ENCODE measurements at places on chromosomes 7 and 10.

GRCh38 chr10:110214371-110214826 lies 7.0 kb downstream of the MXI1 start:
- peak; percentile 57 for DNase-seq

GRCh38 chr7:57198801-57199200 lies 66.6 kb upstream of the ZNF479 start:
- no peak for DNase-seq

- DNase-seq, result no peak
Measured at GRCh38 chr10:1788401-1788800, 51.1 kb upstream of the ADARB2 start.

- DNase-seq, result no peak
Measured at GRCh38 chr10:16789261-16789660, 28.0 kb downstream of the RSU1 start.

DNA sequence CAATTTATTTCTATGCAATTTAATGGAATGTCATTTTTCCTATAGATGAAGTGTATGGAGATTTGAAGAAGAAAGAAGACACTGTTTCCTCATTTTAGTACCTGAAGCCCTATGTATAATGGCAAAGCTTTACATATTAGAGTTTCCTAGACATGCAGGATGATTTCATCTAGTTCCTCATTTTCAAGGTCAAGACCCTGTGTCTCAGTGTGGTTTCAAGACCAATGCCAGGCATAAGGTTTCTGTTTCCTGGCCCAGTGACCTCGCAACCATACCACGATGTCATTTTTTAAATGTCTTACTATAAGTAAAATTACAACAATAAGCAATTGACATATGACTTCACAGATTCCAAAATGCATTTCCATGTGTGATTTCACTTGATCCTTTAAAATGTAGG lies 336.5 kb upstream of the PRKCQ start:
- no peak for DNase-seq

DNA sequence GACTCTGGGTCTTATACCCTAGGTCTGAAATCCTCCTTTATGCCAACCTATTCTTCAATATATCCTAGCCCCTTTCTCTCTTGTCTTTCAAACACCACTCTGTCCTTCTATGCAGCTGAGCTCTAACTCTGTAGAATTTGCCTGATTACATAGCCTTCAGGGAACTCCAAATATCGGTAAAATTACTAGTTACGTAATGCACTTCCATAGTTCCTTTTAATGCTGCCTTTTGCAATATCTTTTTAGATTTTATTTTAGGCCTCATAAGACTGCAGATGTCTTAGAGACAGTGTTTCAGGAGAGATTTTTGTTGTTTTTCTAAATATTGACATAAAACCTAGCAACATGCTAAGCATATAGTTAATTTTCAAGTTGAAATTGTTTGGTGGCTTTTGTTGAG lies 924.8 kb downstream of the CNTNAP2 start:
- no peak for DNase-seq

DNA sequence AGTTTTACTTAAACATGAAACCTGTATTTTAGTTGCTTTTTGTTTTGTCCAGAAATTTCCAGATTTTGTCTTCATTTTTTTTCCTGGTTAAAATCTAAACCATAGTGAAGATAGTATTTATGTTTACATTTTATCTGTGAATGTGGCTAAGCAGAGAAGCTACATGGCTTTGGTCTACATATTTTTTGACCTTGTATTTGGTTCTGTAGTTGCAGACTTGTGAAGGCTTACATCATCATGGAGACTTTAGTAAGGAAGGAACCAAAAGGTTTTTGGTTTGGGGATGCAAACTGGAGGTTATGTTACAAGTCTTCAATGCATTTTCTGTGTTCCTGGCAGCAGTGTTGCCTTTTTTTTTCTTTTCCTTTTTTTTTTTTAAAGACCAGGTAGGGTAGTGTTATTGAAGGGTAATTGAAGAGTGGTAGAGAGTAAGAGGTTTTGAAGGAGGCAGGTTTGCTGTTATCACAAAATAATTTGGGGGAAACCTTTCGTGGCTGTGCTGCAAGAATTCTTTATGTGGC lies 30.9 kb upstream of the VDAC2 start:
- DNase-seq, result no peak

DNA sequence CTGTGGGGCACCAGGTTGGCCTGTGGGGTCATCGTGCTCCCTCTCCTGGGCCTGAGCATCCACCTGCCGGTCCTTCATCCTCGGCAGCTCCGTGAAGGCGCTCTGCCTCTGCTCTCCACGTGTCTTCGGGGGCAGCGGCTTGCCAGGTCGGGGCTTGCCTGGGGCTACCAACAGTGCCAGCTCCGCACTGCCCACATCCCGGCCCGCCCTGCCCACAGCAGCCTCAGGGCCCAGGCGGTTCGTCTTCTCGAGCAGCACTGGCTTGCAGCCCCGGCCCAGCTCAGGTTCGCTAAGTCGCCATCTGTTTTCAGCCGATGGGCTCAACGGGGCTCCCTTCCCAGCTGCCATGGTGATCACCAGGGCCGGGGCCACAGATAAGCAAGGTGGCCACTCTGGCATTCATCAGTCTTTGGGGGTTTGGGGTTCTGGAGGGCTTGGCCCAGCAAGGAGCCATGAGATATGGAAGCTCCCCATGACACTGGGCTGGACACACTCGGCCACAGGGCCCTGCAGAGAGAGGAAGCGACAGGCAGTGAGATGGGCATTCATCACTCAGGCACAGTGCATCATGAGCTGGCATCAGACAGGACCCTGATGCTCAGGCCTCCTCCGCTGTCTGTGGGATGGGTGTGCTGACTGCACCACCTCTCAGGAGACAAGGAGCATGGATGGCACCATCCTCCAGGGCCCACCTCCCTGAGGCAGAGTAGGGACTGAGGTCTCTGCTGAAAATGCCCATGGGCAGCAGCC lies 15.5 kb downstream of the ZNF488 start:
- DNase-seq, result no peak

- no peak for DNase-seq
Measured at GRCh38 chr7:47358944-47359588, 222.8 kb downstream of the TNS3 start.

- no peak for DNase-seq
Measured at GRCh38 chr7:143202161-143202560, 18.9 kb downstream of the TAS2R39 start.

- DNase-seq, result peak; percentile 39
Measured at GRCh38 chr10:96370584-96371157, 11.9 kb upstream of the OPALIN start.

DNA sequence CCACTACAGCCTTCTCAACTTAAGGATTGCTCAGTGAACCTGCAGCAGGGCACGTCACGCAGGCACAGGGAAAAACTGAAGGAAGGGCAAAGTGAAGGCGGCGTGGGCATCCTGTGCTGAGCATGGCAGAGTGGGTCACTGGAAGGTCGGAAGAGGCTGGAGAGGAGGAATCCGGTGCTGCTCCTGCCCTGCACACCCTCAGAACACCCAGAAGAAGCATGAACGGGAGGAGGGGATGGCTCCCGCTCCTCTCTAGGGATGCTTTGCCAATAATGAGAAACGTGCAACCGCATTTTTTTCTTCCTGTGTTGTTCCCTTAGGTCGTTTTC lies 175.1 kb downstream of the TNS3 start:
- DNase-seq, result no peak

- DNase-seq, result no peak
Measured at GRCh38 chr10:110522365-110522988, 24.8 kb downstream of the DUSP5 start.

- no peak for DNase-seq
Measured at GRCh38 chr7:122384528-122384927, 80.0 kb upstream of the FEZF1 start.

GRCh38 chr10:7551950-7552716 lies 114.6 kb downstream of the ITIH5 start:
- DNase-seq, result no peak

DNA sequence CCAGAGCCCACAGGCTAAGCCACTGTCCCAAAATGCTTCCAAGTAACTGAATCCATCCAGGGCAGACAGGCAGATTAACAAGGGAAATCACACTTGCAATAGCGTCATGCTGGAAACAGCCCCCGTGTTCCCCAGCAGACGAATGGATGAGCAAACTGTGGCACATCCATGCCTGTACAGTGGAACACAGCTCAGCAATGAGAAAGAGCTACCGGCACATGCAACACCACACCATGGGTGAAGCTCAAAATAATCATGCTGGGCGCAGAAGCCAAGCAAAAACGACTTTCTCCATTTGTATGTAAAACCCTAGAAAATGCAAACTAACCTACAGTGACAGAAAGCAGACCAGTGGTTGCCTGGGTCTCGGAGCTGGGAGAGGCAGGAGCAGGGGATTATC lies 153.1 kb downstream of the SLIT1 start:
- no peak for DNase-seq

DNA sequence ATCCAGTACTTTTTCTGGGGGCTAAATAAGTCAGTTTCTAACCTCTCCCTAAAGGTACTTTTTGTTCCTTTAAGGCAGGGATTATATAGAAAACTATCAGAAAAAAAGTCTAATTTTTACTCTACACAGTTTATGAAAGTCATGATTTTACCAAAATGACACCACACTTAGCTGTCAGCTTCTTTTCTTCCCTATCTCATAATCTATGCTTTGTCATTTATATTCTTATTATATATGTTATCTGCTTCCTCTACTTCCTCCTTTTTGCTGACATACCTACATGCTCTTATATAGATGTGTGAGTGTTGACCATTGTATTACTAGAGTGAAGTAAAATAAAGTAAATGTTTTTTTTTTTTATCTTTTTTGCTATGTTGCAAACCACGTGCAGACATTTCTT lies 203.9 kb upstream of the CHRM2 start:
- no peak for DNase-seq

- DNase-seq, result no peak
Measured at GRCh38 chr10:125024497-125025234, 82.7 kb downstream of the ZRANB1 start.

DNA sequence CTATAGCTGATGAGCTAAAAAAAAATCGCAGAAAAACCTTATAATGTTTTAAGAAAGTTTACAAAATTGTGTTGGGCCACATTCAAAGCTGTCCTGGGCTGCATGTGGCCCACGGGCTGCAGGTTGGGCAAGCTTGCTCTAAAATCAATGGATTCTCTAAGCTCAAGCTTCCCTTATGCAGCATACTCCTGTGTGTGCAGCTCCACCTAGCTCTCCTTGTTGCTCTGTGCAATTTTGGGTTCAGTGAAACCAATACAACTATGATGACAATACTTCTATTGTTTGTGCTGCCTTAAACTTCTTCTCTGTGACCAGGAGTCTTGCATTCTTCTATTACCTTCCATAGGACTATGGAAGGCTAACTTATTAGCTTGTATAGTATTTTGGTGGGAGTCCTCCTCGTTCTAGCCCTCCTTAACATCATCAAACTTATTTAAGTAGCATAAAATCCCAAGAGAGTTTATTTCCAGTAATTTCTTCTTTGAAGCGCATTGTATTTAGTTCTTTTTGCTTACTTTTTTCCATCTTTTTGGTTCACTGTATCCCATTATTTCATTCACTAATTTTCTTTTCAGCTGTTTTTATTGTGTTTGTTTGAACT lies 170.9 kb upstream of the SMIM30 start:
- peak; percentile 4 for DNase-seq

DNA sequence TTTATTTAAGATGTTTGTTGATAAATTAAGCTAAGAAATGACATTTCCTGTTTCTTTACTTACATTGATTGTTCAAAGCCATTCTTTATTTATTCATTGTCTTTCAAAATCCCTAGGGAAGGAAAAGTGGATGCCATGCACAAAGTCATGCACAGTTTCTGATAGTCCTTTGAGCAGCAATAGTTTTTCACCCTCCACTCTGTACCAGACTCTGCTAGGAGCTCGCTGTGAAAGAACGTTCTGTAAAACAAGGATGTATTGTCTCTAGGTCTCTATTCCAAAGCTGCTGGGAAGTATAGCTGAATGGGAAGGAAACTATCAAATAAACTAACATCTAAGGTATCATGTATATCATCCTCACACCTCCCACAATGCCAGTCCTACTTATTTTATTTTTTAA lies 7.8 kb upstream of the NOC3L start:
- DNase-seq, result peak; percentile 18

- no peak for DNase-seq
Measured at GRCh38 chr7:148162808-148163207, 427.8 kb upstream of the C7orf33 start.

- DNase-seq, result no peak
Measured at GRCh38 chr10:34297541-34298345, 517.4 kb downstream of the PARD3 start.

- DNase-seq, result no peak
Measured at GRCh38 chr10:119166564-119166963, 1.1 kb upstream of the SFXN4 start.

GRCh38 chr10:34628174-34628796 lies 186.8 kb downstream of the PARD3 start:
- no peak for DNase-seq

GRCh38 chr10:73891540-73891939 lies 17.2 kb upstream of the CAMK2G start:
- DNase-seq, result no peak

- DNase-seq, result peak; percentile 67
Measured at GRCh38 chr10:15209827-15210509, 41.5 kb upstream of the NMT2 start.

DNA sequence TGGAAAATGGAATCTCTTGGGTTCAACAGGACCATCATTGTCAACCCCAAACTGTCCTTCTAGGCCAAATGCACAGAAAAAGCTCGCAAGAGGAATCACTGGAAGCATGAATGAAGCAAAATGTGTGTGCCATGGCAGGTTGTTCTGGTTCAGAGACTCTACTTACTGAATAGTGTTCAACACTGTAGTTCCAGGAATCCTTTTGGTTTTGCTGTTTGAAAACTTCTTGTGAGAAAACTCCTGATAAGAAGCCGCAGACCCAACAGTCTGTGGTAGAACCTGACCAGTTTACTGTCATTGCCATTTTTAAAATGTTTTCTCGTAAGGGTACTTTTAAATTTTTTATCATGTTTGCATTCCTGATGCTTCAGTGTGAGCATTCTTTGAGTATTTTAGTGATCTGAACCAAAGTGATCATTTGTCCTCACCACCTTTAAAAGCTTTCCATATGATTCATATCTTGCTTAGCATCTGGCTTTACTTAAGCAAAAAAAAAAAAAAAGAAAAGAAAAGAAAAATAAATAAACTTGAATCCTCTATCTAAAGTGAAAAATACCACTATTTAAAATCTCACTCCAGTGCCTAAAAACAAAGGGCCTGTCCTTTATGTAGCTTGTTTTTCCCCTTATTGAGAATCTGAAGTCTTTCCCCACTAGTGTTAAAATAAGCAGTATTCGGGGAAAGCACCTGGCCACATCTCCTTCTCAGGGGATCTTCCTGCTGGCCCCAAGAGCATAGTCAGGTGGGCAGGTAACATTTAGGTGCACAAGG lies 92.4 kb downstream of the WNT2 start:
- DNase-seq, result no peak

- no peak for DNase-seq
Measured at GRCh38 chr7:134422638-134423037, 36.3 kb downstream of the AKR1B1 start.

DNA sequence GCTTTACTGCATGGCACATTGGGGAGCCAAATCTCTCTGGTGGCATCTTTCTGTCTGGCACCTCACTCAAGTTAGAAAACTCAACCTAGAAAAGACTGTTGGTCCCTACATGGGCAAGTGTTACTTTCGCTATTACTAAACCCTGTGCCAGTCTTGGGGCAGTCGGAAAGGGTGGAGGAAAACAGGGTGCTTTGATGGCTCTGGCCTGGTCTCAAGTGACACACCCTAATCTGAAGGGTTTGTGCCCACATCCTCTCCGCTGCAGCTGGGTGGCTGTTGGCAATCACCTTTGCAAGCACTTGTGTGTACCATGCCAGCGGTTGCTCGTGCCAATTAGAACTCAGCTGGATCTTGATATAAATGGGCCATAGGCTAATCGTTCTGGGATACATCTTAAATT lies 159.8 kb upstream of the ITGB1 start:
- no peak for DNase-seq
